ENCODE measurements at places on chromosomes 6 and 20.

- DNase-seq: no peak
Observed at GRCh38 chr6:41996997-41997396, 53.3 kb upstream of the TAF8 start.

DNA sequence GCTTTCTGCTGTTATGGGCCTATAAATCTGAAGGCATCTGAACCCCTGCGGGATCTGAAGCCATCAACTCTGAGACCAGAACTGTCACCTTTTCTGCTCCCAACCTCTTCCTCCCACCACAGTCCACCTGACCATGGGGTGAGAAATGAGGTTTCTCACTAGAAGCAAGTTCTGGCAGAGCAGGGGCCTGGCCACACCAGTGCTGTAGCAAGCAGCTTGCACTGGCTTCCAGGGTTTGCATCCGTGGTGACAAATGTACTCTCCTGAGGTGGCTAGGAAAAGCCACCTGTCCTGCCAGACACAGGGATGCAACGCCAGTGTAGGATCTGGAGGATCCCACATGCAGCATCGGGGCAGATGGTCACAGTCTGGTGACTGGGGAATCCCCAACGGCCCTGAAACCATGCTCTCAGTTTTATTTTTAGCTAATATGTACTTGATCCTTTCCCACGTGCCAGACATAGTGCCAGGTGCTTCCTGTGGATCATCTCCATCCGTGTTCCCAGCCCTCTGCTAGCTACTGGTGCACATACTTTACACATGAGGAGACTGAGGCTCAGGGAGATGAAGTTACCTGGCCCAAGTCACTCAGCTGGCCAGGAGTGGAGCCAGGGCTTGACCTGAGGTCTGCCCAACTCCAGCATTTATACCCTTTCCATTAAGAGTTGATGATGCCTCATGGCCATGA is 122.1 kb upstream of the SPACA1 start:
- DNase-seq: no peak

- no peak for DNase-seq
Observed at GRCh38 chr20:63536241-63536977, 767 bp downstream of the PTK6 start.

DNA sequence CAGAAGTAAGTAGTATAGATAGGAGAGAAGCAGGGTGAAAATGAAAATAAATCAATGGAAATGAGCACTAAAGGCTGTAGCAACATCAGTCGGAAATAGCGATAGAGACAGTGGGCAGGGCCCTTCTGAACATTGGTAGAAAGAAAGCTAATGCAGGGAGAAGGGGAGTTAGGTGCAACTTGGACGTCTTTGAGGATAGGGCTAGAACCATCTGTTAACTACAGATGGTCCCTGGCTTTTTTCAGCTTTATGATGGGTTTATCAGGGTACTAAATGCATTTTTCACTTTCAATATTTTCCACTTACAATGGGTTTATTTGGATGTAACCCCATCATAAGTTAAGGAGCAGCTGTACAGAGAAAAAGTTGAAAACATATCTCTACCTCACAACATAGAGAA is 72.8 kb upstream of the CNR1 start:
- DNase-seq: no peak

DNA sequence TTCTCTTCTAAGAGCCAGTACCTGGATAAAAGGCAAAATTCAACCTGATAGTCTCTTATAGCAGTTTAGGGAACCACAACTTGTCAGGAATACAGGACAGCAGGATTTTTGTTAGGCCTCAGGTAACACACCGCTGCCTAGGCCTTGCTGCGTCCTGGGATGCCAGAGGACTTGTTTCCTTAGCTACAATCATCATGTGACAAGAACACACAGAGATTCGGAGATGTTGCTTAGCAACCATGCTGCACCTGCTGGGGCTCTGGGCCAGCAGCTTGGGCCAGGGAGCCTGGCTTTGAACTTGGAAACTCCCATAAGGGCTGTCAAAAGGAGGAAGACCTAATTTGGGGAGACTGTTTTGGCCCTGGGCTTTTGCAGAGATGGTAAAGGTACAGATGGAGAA is 36.1 kb upstream of the CHD6 start:
- no peak for DNase-seq

GRCh38 chr20:18926965-18927364 is 113.4 kb downstream of the SCP2D1 start:
- no peak for DNase-seq

DNA sequence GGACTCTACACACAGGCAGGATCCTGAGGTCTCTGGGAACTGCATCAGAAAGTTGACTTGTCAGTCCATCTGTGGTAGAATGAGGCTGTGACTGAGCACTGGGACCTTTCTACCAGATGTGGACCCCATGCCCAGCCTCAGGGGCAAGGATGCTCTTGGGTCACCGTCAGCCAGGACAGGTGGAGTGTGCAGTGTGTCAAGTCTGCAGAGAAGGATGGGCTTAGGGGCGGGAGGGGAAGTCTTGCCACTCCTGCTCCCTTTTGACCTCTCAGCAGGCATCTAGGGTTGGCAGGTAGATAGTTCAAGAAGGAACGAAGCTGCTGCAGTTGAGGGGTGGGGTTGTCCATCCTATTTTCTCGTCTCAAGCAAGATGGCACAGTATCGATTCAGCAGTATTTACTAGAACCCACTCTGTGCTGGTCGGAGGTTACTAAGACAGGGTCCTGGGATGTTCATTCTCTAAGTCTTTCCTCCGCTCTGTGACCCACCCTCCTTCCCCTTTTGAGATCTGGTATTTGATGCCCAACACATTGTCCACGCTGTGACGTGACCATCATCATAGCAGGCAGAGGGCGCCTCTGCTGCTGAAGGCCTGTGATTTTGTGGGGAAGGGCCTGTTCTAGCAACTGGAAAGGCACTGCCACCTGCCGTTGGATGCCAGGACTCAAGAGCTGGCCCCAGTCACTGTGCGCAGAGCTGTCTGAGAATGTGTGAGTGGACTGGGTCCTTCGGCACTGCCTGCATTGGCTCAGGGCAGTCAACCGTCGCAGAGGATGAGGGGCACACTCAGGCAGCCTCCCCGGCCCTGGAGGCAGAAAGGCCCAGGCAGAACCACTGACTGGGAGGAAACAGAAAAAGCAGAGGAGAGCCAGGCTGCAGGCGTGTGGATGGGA is 23.2 kb downstream of the RBCK1 start:
- peak; percentile 76 for DNase-seq

DNA sequence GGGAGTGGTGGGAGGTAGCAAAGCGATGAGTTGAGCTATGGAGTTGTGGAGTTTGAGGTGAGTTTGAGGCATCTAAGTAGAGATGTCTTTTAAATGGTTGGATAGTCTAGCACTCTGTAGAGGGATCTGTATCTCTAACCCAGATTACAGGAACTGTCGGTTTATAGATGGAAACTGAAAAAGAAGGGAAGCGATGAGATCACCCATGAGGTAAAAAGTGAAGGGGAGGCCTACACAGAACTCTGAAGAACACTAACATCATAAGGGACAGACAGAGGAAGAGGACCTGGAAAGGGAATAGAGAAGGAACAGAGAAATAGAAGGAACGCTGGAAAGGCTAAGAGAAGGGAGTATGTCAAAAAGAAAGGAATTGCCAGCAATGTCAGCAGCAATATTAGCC is 2.5 kb downstream of the HINT3 start:
- no peak for DNase-seq

All from head of caudate nucleus (tissue), 42 donors.